Activated T-cell treated with anti-CD3 and anti-CD28 coated beads for 4 hours (primary cell): ENCODE measurements at places on chromosomes 4 and X.

DNA sequence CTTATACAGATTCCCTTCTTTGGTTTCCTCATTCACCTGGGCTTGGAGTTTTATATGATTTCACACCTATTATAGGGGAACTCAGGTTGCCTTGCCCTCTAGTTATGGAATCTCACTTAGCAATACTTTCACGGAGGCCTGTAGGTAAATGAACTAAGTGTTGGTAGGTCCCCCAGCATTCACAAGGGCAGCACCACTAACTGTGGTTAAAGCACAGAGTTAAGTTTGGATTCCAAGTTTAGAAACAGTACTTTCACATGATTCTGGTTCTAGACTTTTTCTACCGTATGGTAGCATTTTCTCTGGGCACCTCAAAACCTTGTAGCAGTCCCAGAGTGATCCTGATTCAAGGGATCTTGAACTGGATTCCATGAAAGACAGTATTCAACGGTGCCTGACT is 46.4 kb downstream of the SH2D1A start:
- no peak for DNase-seq

GRCh38 chr4:171203425-171203824 is 609.8 kb upstream of the GALNTL6 start:
- no peak for DNase-seq

DNA sequence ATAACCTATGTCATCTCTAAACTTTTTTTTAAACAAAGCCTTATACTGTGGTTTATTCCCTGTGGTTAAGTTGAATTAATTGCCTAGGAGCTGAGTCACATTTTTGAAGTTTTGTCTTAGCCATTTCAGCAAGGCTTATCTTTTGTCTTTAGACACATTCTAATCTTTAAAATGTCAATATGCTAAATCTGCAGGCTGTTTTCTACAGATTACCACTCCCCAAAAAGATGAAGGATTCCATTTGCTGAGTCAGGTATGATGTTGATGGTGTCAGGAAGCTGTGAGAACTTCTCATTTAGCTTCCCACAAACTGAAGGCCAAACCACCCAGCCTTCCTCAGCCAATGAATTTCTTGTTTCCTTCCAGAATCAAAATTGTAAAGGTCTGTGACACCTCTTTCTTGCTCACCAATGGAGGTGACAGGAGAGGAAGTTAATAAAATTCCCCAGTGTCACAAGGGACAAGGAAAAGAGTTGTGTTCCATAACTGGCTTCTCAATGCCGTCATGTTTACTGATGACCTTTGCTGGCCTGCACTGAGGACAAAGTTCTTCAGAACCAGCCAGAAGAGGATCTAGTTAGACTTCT is 3.7 kb upstream of the CXCL6 start:
- no peak for DNase-seq

DNA sequence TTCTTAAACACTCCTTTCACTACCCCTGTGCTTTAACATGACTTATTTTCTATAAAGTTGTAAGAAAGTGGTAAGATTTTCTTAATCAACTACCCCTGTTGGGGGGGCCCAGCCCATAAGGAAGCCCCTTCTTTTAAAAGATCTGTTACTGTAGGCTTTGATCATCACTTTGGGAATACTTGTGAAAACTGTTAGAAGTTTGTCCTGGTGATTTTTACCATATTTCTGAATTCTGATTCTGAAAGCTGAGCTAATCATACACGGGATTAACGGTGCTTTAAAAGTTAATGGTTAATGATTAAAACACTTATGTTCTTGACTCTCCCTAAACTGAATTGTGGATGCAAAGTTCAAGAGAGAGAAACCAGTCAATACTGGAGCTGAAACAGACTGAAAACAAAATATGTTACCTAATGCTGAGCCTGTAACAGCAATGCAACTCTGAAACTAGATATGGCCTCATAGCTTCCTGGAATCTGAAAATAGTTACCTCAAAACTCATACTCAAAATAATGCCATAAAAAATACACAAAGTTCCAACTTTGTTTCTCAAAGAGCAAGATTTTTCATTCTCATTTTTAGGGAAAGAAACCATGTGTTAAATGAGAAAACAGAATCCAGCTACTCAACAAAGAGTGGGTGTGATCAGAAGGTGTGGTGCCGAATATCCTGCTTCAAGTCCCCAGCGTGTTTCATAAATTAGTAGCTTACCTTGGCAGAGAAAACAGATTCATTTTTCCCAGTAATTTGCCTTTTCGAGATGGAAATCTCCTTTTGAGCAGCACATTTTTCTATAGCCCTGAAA is 31.6 kb downstream of the ADH7 start:
- no peak for DNase-seq

GRCh38 chr4:77451530-77451929 is 154.1 kb upstream of the CXCL13 start:
- DNase-seq: no peak

DNA sequence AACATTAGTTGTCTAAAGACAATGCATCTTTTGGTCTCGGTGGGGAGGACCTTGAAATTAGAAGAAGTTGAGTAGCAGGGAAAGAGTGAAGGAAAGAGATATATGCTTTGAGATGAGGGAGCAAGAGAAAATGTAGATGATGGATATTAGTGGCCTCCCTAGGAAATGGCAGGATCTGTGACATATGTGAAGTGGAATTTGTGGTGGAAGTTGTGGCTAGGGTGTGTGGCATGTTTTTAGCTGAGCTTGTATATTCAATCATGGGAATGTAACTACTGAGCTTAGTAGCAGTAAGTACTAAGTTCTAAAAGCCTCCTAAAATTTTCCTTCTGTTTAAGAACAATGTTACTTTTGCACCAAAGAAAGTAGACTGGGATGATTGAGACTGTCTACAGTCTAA is 382.8 kb upstream of the CTSO start:
- DNase-seq: no peak
